ENCODE measurements at places on chromosomes 2 and 18.

DNA sequence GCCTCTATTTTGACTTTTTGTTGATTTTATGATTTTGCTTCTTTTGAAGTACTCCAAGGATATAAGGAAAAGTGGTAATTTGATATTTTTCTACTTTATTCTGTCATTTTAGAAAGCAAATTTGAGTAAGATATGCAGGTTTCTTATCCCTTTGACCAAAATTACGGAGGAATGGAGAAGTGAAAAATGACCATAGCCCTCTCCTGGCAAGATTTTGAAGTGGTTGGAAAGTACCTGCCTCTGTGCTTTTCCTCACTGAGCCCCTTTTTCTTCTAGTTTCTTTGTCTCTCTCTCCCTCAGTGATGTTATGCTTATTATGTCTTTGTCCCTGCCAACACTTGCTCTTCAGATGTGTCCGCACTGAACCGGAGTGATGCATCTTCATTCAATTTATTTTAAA is 898.1 kb downstream of the EPHA4 start:
- no peak for DNase-seq

DNA sequence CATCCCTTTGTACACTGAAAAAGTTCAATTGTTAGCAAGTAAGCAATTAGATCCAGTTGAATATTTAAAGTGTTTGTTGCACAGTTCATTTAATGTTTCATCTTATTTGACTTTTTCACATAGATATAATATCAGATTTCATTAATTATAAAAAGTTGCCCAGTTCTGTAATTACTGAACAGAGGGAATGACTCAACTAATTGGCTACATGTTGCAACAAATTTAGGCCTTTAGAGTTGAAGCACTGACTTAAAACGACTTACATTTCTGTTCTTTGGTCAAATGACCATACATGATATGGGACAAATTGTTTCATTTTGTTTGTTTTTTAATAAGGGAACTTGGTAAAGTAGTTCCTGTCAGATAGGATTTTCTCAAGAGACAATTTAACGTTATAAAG is 68.5 kb upstream of the FAM117B start:
- DNase-seq, result no peak

GRCh38 chr2:27715318-27716210 is 51.9 kb downstream of the SLC4A1AP start:
- DNase-seq, result no peak

DNA sequence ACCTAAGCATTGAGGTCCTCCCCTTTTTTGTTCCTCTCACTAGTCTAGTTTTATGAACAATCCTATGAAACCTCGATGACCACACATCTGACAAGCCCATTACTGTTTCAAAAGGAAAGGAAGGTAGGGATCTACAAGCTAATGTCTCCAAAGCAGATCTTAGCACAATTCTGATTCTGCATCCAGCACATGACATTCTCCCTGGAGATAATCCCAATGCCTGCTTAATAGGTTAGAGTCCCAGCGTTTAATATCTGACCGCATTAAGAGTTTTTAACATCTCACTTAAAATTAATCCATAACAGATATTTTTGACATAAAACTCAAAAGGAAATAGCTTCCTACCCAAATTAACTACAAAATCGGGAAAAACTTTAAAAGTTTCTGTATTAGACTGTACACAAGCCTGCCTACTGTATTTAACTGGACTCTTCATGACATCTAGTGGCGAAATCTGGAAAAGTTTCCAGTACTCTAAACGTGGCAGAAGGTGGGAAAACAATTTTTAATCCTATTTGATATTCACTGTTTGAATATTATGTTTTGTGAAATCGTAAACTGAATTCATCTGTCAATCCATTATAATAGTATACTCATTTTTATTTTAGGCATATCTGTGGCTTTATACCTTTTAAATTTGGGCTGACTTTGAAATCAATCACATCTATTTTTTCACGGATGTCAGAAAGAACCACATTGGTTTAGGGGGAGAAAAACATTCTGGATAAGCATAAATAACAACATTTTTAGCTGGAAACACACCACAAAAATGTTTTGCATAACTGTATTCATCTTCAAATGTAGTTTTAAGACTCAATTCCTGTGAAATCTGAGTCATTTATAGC is 62.4 kb downstream of the TXNL1 start:
- DNase-seq, result no peak

- DNase-seq, result no peak
Measured at GRCh38 chr2:23487735-23488492, 102.9 kb downstream of the KLHL29 start.

DNA sequence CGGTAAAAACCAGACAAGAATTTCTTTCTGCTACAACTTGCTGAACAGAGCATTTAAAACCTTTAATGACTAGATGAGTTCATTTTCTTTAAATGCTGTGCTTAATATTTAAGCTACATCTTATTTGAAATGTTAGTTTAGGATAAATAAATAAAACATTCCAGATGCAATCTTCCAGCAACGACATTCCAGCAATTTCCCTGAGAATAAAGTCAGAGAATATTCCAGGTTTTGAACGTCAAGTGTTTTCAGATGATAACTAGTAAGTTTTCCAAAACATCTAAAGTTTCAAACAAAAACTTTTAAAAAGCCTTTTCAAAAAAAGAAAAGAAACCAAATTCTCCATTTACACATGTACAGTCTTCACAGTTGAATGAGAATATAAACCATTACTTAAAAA is 104.8 kb downstream of the PPP1R1C start:
- DNase-seq, result no peak

DNA sequence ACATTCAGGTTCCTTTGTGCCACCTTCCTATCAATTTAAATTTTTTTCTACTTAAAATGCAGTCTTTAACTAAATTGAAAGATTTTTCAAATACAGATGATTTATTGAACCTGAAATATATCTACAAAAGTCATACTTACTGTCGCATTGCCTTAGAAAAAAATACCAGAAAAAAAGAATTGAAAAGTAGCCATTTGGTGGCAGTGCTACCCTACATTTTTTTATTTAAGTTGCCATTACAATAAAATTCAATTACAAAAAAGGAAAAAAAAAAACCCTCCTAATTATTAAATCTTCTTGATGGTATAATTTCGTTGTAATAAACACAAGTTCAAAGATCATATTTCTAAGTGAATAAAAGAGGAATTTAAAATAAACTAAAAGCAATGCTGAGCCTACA is 43.4 kb downstream of the DSC3 start:
- no peak for DNase-seq

DNA sequence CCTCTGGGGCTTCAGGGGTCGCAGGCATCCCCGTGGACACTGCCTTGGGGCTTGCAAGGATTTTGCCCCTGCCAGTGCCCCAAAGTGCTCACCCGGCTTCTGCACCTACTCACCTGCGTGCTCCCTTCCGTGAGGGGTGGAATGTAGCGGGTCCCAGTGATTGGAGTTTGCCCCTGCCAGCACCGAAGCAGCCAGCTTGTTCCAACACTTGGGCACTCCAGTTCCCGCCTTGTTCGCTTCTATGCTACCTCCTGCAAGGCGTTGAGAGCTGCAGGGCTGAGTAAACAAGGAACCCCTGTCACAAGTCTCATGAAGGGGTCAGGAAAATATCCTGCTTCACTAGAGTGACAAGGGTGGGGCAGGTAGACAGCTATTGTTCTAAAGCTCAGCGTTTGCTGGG is 631.5 kb downstream of the EPHA4 start:
- DNase-seq, result no peak

DNA sequence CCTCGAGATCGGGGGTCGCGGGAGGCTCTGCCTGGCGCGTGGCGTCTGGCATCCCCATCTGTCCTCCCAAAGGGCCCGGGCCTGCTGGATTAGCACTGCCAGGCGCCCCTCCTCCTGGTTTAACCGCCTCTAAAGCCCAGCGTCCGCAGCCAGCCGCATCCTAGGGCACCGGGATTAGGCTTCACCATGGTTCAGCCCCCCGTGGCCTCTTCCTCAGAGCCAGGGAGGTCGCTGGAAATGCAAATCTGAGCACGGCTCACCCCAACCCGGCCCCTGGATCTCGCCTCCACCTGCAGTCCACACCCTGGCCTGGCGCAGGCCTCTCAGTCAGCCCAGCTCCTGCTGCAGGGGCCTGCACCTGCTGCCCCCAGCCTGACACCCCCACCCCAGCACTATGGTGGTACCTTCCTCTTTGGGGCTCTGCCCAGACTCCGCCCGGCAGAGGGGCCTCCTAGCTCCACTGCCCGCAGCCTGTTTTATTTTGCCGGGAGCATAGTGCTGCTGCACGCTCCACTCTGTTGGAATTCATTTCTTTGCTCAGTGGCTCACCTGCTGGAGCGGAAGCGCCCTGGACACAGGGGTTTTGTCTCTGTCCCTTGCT is 13.2 kb downstream of the PRELID3A start:
- no peak for DNase-seq

- no peak for DNase-seq
Measured at GRCh38 chr2:226427538-226428307, 371.9 kb downstream of the IRS1 start.

GRCh38 chr2:44928483-44929158 is 12.9 kb upstream of the SIX3 start:
- no peak for DNase-seq

DNA sequence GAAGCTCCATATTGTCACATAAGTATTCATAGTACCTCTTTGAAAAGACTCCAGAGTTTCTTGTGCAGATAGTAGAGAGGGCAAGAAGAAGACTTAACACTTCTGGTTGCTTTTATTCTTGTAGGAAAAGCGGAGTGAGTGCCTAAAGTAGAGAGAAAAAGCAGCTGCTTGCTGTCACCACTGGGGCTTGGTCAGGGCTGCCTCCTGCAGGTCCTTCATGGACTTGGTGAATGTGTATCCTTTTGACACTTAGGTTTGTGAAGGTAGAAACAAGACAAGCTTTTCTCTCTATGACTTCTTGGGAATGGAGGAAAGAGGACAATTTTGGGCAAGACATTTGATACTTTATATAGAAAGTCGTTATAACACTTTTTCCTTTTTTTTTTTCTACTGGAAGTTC is 312.8 kb upstream of the FANCL start:
- DNase-seq, result no peak

DNA sequence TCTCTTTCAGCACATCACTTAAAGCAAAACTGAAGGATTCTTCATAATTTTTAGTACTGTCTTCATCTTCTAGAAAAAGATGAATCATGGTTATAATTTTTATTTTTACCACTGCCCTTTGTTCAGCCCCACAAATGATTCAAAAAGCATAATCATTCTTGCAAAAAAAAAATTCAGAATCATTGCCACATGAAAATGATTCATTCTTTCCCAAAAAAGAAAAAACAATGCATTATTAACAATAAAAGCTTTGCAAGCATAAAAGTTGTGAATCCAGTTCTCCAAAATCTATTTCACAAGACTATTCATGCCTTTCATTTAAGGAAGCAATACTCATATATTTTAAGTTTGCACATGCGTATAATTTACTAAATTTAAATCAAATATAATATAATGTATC is 204.8 kb downstream of the RBM43 start:
- no peak for DNase-seq

- no peak for DNase-seq
Measured at GRCh38 chr2:126887506-126887905, 11.2 kb upstream of the TEX51 start.

DNA sequence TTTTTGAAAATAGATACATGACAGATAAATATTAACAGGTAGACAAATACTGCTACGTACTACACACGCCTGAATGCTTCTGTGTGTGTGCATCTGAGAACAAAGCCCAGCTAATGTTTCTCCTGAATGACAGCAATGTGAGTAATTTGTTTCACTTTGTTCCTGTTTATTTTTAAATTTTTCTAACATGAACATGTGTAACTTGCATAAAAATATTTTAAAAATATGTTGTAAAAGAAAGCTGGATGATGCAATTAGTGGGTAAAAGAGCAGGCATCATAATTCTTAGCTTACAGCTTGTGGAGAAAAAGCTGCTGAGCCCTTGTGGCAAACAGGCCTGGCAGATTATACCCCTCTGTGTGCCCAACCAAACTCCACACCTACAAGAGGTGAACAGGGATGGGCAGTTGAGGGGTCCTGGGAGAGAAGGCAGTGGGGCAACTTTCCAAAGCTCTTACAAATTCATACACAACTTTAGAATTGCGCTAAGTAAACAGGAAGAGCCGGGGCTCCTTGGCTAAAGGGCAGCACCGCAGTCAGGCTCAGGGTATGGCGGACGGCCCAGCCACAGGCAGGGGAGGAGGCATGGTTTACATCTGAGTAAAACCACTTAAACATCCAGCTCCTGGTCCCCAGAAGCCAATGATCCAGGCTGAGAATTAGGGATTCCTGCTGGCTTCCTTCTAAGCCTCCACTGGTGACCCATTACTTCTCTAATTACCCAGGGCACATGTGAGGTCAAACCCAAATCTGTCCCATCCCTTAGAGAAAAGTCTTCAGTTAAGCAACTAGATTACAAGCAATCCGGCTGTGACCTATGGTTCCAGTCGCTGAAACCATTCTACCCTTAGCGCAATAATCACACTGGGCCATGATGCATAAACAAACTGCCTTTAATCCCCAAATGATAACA is 14.0 kb downstream of the PXDN start:
- DNase-seq, result no peak

- no peak for DNase-seq
Measured at GRCh38 chr2:123035541-123035940, 989.5 kb upstream of the CNTNAP5 start.

- no peak for DNase-seq
Measured at GRCh38 chr2:237293978-237294377, 120.0 kb downstream of the COL6A3 start.

DNA sequence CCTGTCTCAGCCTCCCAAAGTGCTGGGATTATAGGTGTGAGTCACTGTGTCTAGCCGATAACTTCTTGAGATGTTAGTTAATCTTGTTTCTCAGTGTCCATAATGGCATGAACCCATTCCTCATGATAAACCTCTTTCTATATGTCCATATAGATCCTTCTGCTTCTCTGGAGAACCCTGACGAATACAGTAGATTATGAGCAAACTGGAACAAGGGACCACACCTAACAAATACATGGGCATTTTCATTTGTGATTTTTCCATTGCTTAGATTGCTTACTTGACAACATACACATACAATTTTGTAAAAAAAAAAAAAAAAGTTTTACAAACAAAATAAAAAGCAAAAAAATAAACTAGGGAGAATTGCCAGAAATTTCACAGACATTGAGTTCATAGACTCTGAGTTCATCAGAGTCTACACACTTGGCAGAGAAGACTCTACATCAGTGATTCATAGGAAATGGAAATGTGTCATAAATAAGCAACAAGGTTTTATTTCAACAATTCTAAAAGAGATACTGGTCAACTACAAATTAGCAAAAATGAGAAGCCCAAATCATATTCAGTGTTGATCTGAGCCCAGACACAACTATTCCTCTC is 96.7 kb downstream of the GALR1 start:
- DNase-seq, result no peak

GRCh38 chr18:44798433-44799048 is 117.9 kb downstream of the SETBP1 start:
- DNase-seq, result no peak
